A549 treated with RU486 at 1 μM for 4 hours (cell line): ENCODE measurements at places on chromosomes 1 and 21. TPM values are rescaled to one million over a fixed set of nuclear protein-coding genes. Genes with fewer than 3 reads are reported as not detected.

The CNIH3 gene
- 0.57 to 0.98 TPM (median 0.74 TPM) in 5 replicates for total RNA-seq

The KLHDC7A gene
- total RNA-seq: 1.1 to 1.6 TPM (median 1.3 TPM) in 5 replicates

The NHLH1 gene
- total RNA-seq: 0.34 to 0.70 TPM (median 0.42 TPM) in 5 replicates

The FCRL5 gene
- not detected in 5 replicates for total RNA-seq

The PPP1R8 gene
- 36.4 to 41.1 TPM (median 37.6 TPM) in 5 replicates for total RNA-seq

The SH2D1B gene
- total RNA-seq: 0.05 to 0.37 TPM (median 0.12 TPM) in 4 of 5 replicates, not detected in the other

The TTLL10 gene
- not detected in 5 replicates for total RNA-seq

The OR2L2 gene
- total RNA-seq: 0.02 to 0.06 TPM in 2 of 5 replicates, not detected in the others

The AIRE gene
- total RNA-seq: not detected in 5 replicates

The PLEKHA6 gene
- total RNA-seq: 16.9 to 32.3 TPM (median 25.3 TPM) in 5 replicates

The KHDC4 gene
- total RNA-seq: 20.1 to 27.3 TPM (median 24.9 TPM) in 5 replicates
